ENCODE measurements at places on chromosomes 3 and 15.

DNA sequence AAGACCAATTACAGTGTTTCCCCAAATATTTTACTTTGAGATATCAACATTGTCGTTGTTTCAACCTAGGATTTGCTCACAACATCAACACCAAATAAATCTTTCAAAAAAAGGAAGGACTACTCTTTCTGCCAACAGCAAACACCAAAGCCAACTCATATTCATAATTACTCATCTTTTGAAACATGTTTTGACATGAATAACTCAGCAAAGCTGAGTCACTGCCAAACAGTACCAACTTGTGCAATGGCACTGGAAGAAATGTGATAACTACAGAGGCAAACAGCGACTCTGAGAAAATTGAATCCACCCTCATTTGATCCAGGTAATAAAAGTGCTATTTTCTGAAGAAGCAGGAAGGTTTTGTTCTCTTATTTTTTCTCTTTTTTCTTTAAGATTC, 67.2 kb downstream of the PEX5L start:
- peak; percentile 17 for DNase-seq

GRCh38 chr3:139689122-139689521, 11.3 kb upstream of the NMNAT3 start:
- DNase-seq: no peak

DNA sequence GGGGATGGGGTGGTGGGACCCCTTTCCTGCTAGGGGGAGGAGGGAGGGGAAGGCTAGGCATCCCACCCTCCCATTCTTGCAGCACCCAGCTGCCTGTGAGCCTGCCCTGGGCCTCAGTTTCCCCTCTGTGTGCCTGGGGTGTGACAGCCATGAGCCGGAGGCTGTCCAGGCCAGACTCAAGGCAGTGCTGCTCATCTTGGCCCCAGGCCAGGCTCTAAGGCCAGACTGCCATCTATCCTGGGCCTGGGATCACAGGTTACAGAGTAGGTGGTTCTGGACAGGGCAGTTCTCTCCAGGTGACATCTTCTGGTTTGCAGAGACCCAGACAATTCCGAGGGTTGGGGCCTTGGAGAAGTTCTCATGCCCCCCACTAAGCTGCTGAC, 3.3 kb upstream of the VILL start:
- no peak for DNase-seq

GRCh38 chr3:15637131-15637951, 35.8 kb downstream of the BTD start:
- peak; percentile 35 for DNase-seq

DNA sequence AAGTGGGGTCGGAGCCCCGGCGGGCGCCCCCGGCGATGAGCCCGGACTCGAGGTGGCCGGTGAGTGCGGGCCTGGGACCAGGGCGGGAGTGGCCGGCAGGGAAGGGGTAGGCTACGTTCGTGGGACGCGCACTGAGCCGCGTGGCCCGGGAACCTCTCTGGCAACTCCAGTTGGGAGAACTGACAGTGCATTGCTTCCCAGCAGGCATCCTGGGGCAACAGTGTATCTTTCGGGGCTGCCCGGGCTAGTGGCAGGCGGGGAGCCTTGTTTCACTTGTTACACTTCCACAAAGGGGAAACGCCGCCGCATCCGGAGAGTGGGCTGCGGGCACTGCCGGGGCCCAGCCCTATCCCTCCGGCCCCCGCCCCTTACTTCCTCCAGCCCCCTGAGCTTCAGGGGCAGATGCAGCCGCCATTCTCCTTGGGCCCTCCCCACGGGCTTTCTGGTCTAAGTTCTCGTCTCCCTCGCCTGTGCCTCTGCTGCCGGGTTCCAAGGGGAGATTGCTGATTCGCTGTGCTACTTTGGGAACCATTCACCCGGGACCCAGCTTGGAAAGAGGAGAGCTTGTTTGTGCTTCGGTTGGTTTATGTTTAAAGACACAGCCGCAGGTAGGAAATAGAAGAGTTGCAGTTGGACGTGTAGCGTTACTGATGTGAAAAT, 675 bp downstream of the BRPF1 start:
- no peak for DNase-seq

DNA sequence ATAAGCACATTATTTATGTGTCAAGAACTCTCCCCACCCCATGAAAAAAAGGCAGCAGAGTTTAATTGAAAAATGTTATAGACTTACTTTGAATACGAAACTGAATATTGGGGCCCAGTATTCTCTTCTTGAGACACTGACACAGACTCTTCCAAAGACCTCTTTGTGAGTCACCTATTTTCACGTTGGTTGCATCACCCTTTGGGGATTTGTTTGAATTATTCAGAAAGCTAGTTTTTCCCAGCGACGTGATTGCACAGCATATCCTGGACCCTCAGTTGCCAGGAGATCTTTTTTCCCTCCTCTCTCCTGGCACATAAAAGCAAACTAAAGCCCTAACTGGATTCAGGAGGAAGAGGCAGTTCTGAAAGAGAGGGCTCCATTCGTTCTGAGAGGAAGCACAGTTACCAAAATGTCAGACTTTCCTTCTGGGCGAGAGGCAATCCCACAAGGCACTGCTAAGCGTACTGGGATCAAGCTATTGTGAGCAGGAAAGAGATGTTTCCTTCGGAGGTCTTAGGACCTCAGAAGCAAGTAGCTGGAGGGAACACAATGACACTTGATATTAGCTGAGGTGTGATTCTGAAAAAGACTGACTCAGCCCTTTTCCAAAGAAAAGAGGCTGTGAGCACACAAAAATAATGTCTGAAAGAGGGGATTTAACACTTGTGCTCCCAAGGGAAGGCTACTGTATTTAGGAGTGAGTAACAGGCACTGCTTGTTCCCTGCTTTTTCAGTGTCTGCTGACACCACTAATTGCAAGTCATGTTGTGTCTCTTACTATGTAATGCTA, 65.8 kb upstream of the CADPS start:
- peak; percentile 2 for DNase-seq

Data from choroid plexus epithelial cell (primary cell).